ENCODE measurements at places on chromosomes 1 and 21.

- DNase-seq = no peak
Observed at GRCh38 chr1:162660574-162660973, 28.3 kb downstream of the DDR2 start.

DNA sequence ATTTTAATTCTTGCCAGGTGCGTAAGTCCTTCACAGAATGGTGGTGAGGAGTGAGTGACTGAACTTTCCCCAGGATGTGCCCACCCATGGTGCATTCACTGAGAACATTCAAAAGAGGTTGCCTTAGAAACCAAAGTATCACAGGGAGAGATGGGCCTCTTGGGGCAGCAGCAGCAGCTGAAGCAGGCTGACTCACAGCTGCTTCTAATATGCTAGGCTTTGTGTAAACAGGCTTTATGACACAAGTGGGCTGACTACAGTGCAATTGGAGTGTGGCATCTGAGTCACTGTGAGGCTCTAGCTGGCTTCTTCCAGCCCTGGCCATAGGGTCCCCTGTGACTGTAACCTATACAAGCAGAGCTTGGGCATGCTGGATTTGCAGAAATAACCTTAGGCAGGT lies 12.6 kb downstream of the PIGP start:
- peak; percentile 66 for DNase-seq

GRCh38 chr1:181508486-181509165 lies 25.3 kb downstream of the CACNA1E start:
- DNase-seq = no peak

DNA sequence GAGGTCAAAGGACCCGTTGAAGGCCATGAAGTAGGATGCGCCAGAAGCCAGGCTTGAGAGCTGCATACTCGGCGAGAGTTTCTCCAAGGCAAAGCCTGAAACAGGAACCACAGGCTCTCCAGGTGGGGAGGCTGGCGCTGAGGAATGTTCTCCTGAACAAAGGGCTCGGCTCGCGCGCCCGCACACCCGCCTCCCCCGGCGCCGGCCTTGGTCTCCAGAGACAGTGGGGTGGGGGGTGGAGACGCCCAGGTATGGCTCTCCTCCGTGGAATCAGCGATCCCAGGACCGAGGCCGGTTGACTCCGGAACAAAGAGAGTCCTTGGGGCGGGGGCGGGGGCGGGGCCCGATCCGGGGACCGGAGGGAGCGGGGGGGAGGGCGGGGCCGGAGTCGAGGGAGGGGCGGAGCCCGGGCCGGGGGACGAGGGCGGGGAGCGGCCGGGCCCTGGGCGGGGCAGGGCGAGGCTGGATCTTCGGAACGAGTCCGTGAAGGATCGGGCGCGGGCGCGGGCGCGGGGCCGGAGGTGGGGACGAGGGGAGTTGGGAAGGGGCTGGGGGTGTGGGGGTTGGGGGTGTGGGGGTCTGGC lies 85.0 kb downstream of the NKAIN1 start:
- DNase-seq = peak; percentile 89

Data from right forelimb (tissue), 1 donor.